ENCODE measurements at places on chromosomes 11 and 22. TPM values are rescaled to one million over a fixed set of nuclear protein-coding genes. Genes with fewer than 3 reads are reported as not detected.

APOL1 gene
- 0.12 TPM for total RNA-seq

RBMXL2 gene
- total RNA-seq: not detected

OR52I1 gene
- not detected for total RNA-seq

POTEH gene
- total RNA-seq: not detected

OR10D3 gene
- total RNA-seq: not detected

MOV10L1 gene
- total RNA-seq: not detected

MFRP gene
- not detected for total RNA-seq

PATE2 gene
- total RNA-seq: not detected

CARNS1 gene
- 0.05 TPM for total RNA-seq

RIMBP3C gene
- total RNA-seq: 0.28 TPM

TMEM86A gene
- 5.8 TPM for total RNA-seq

ADORA2A gene
- 8.7 TPM for total RNA-seq

KRTAP5-2 gene
- total RNA-seq: not detected

FADS3 gene
- total RNA-seq: 42.1 TPM

ALG8 gene
- 63.6 TPM for total RNA-seq

GGA1 gene
- 25.1 TPM for total RNA-seq

GVQW3 gene
- total RNA-seq: 5.9 TPM

OR52B2 gene
- total RNA-seq: not detected

TMPRSS4 gene
- total RNA-seq: not detected

PANX1 gene
- 22.5 TPM for total RNA-seq

SAA4 gene
- not detected for total RNA-seq

OR8H2 gene
- not detected for total RNA-seq

OTOG gene
- 3.3 TPM for total RNA-seq

SERHL2 gene
- 7.2 TPM for total RNA-seq

VSIG10L2 gene
- total RNA-seq: not detected

KREMEN1 gene
- 37.5 TPM for total RNA-seq

GLYAT gene
- not detected for total RNA-seq

DENND6B gene
- 0.08 TPM for total RNA-seq

DKK3 gene
- 11.7 TPM for total RNA-seq

ALDH3B2 gene
- not detected for total RNA-seq

ARHGAP42 gene
- total RNA-seq: 23.3 TPM

TRPC6 gene
- total RNA-seq: not detected

PRODH gene
- total RNA-seq: 0.13 TPM

FAR1 gene
- total RNA-seq: 88.5 TPM

C11orf42 gene
- total RNA-seq: not detected

KRTAP5-6 gene
- total RNA-seq: not detected

CST6 gene
- not detected for total RNA-seq

SLC16A8 gene
- total RNA-seq: 1.1 TPM

INSC gene
- total RNA-seq: not detected

MPEG1 gene
- total RNA-seq: not detected

CD3E gene
- total RNA-seq: not detected

PGA5 gene
- total RNA-seq: not detected

TNNT3 gene
- 2.3 TPM for total RNA-seq

FAM181B gene
- not detected for total RNA-seq

KCNK4 gene
- total RNA-seq: not detected

CECR2 gene
- 17.6 TPM for total RNA-seq

AQP11 gene
- total RNA-seq: 1.5 TPM

USP35 gene
- 5.1 TPM for total RNA-seq

XKR3 gene
- not detected for total RNA-seq

SLC5A12 gene
- total RNA-seq: 0.05 TPM

OR4C13 gene
- not detected for total RNA-seq

LRRN4CL gene
- 0.55 TPM for total RNA-seq

GGTLC2 gene
- not detected for total RNA-seq

MS4A3 gene
- not detected for total RNA-seq

WNT11 gene
- total RNA-seq: 27.5 TPM

SCUBE2 gene
- total RNA-seq: 0.35 TPM

CCDC87 gene
- 0.43 TPM for total RNA-seq

CBLIF gene
- not detected for total RNA-seq

MMP12 gene
- not detected for total RNA-seq

Measured in SJCRH30 (cell line).